ENCODE measurements at places on chromosomes 2 and 18.

- no peak for DNase-seq
Measured at GRCh38 chr2:218703341-218703740, 7.3 kb upstream of the TTLL4 start.

GRCh38 chr18:58021504-58021903 is 22.5 kb upstream of the NEDD4L start:
- no peak for DNase-seq

DNA sequence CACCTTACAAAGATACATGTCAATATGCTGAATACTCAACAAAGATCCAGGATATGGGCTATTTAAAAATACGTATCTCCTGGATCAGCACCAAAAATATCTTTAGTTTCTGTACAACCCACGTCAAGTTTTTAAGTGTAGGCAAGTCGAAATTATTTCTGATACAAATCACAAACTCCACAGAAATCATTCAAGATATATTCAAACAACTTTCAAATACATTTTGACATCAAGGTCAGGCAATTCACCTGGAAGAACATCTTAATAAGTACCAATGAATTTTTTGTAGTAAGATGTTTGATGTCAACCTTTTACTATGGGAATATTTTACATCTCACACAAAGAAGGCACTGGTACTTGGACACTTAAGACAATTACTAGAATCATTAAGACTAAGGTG is 86.2 kb downstream of the CUL3 start:
- DNase-seq = no peak

GRCh38 chr18:12254136-12254819 is at the start of gene CIDEA:
Gene CIDEA, plus strand, starts transcription at chr18:12254361. Its CDS starts 23 bp downstream, at chr18:12254384.
- DNase-seq = no peak

DNA sequence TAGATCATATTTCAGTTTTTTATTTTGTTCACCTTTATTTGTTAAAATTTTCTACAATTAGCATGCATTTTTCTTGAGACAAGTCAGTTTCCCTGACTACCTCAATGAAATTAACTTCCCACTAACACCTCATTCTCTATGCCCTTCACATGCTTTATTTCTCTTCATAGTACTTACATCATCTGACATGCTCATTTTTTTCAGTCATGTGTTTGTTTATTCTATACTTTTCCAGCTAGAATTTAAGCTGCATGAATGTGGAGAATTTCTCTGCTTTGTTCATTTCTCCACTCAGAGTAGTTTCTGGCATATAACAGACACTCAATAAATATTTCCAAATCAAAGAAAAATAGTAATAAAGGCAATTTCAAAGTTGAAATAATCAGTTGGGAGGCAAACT is 78.9 kb upstream of the SCN7A start:
- no peak for DNase-seq

- no peak for DNase-seq
Measured at GRCh38 chr2:239544143-239544917, 143.5 kb upstream of the HDAC4 start.

DNA sequence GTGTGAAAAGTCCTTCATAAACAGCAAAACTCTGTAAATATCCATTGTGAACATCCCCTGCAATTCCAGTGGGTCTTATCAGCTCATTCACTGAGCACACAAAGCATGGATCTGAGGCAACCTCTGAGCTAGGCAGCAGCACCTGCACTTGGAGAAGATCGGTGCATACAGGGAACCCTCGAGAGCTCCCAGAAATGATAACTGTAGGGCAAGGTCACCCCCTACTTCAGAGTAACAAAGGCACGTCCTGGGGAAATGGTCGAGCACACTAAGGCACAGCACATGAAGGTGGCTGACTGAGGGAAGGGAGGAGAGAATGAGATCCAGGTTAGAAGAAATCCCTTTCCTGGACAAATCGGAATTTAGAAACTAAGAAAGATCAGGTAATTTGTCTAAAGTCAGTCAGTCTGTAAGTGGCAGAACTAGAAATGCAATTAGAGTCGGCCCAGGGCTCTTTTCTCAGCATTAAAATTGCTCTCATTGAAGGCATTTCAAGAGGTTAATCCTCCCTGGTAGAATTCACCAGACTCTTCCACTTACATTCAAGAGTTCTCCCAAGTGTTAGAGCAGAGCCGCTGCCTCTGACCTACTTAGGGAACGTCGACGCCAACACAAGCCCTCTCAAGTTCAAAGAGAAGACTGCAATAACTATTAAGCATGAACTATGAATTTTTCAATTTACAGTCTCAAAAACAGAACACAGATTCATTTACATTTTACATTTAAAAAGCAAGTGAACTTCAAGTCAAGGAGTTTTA is 45.9 kb downstream of the PXDN start:
- DNase-seq = no peak

- DNase-seq = no peak
Measured at GRCh38 chr18:25177631-25178030, 174.3 kb downstream of the ZNF521 start.

- DNase-seq = peak; percentile 25
Measured at GRCh38 chr2:675982-676646, 1.1 kb downstream of the TMEM18 start.

- DNase-seq = no peak
Measured at GRCh38 chr18:9348766-9349165, 14.2 kb downstream of the TWSG1 start.

DNA sequence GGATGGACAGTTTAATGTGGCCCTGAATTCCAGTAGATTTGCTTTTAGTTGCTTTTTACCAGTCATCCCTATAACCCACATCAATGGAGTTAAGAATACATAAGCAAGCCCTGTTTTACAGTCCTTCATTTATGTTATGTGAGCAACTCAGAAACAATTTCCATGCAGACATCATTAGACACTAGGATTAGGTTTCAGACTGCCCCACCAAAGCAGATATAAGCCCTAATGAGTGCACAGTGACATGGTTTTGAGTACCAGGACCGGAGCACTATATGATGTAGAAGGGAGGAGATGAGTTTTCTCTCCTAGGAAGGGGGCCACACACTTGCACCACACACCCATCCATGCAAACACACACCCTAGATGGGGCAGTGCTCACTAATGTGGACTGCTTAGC is 15.5 kb downstream of the KCNS3 start:
- no peak for DNase-seq

- DNase-seq = no peak
Measured at GRCh38 chr2:19352946-19353720, 5.3 kb downstream of the OSR1 start.

GRCh38 chr2:95336406-95336805 is 39.3 kb downstream of the KCNIP3 start:
- no peak for DNase-seq

DNA sequence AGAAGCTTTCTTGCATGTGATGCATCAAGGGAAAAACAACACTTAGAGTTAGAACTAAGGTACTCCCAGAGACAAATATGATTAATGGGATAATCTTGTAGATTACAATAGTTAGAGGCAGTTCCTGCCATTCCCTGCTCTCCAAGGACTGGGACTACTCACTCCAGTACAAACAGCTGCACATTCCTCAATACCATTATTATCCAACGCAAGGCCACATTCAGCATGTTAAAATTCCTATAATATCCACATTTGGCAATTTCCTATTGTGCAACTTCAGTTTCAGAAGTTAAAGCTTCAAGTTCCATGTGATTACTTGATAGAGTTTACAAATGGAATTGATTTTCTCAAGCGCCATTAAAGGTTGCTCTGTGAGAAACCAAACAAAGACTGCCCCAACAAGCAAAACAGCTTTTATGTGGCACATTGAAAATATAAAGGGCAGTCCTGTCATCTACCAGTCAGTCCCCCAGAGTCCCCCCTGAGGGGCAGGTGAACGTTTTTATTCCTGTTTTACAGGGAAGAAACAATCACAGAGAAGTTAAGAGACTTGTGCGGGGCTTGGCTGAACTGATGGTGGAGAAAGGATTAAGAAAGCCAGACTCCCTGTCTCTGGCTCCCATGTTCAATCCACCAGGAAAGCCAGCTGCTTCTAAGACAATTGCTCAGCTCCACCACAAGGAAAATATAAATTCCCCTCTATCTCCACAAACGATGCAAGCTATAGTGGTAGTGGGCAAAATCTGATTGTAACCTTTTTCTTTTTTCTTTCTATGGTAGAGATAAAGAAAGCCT is 72.6 kb downstream of the TXNL1 start:
- no peak for DNase-seq

- DNase-seq = peak; percentile 70
Measured at GRCh38 chr2:160666154-160667060, 172.8 kb upstream of the RBMS1 start.

DNA sequence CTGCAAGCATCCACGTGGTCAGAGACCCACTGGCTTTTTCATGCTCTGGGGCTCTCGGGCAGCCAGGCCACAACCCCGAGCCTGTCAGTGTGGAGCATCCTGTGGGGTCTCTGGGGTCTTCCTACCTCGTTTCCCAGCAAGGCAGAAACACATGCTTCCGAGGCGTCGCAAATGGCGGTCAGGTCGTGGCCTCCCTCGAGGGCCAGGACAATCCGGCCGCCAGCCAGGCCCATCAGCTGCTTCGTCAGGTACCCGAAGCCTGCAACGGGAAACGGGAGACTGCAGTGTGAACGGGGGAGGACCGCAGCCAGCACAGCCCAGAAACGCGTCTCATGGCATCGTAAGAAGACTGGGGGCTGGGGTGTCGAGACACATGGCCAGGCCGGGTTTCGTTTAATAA is 218.7 kb downstream of the TWIST2 start:
- DNase-seq = no peak

- no peak for DNase-seq
Measured at GRCh38 chr2:141899740-141900139, 231.1 kb downstream of the LRP1B start.

DNA sequence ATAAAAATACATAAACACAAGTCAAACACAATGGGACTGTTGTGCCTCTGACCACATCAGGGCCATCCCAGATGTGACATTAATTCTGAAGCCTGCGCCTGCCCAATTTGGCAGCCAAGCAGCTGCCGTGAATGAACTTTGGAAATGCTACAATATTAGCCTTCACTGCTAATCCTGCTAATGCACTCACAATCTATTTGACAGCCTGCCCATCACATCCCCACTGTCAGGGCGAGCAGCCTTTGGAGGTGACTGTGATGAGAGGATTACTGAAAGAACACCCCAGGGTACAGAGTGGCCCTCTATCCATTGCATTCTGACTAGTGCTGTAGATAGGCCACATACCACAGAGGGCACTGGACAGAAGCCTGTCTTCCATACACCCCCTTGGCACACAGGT is 21.6 kb downstream of the OSR1 start:
- no peak for DNase-seq

GRCh38 chr2:227347117-227347516 is 22.1 kb downstream of the MFF start:
- DNase-seq = no peak

GRCh38 chr2:107290041-107290440 is 404.1 kb upstream of the ST6GAL2 start:
- no peak for DNase-seq

DNA sequence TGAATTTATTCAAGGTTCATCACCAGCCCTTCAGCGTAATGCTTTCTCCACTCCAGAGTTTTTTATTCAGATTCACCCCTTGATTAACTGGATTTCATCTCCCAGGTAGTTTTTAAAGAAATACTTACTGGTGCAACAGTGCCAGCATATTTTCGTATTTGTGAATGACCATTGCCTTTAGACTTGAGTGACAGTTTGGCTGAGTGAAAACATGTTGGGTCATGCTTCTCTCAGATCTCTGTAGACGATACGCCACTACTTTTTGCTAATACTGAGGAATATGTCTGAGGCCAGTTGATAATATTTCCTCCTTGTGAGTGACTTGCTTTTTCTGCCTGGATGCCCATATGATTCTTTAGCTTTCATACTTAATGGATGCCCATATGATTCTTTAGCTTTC is 51.5 kb downstream of the CYP26B1 start:
- DNase-seq = no peak

DNA sequence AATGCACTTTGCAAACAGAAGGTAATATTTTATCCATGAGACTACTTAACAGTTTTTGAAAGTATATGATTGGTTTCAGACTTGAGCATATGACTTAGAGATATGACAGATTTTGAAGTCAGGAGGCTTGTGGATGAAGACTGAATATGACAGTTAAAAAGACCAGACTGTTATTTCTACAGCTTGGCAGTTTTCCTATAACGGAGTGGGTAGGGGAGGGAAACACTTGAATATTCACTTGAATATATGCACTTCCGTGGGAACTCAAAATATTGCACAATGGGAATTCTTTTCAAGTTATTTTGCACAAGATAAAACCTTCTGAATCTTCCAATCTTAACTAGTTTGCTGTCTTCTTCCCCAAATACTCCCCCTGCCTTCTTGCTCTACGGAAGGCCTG is 64.6 kb upstream of the ACKR3 start:
- DNase-seq = no peak

- DNase-seq = no peak
Measured at GRCh38 chr18:34115409-34116081, 109.2 kb downstream of the NOL4 start.

DNA sequence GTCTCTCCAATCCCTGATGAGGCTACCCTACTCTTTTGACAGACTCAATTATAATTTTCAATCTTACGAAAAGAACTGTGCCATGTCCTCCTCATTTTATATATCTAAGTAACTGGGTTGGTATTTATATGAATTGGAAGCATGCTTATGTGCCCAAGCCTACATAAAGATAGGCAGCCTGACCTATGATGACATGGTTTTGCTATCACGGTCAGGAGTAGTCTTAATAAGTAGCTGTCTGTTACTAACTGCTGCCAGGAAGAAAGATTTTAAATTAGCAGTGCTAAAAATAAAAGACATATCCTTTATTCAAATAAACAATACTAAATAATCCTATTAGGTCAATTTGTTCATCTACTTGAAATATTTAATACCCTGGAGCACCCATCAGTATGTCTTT is 102.0 kb upstream of the DTNA start:
- no peak for DNase-seq

DNA sequence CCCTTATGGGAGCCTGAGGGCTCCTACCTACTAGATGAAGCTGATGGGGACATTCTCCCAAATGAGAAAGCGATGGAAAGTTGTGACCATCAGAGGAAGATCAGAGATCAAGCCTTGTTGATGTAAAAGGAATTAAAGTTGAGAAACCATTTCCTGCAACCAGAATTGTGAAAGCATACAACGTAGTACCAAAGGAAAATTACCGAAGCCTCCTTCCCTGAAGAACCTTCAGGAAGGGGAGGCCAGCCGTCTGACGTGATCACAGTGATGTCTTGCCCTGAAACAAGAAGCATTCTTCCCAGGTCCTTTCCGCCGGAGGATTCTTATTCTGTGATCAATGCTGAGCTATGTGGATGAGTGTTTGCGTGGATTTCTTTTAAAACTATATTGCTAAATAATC is 211.6 kb upstream of the TNP1 start:
- DNase-seq = no peak
